ENCODE measurements at places on chromosomes 5 and 9.

DNA sequence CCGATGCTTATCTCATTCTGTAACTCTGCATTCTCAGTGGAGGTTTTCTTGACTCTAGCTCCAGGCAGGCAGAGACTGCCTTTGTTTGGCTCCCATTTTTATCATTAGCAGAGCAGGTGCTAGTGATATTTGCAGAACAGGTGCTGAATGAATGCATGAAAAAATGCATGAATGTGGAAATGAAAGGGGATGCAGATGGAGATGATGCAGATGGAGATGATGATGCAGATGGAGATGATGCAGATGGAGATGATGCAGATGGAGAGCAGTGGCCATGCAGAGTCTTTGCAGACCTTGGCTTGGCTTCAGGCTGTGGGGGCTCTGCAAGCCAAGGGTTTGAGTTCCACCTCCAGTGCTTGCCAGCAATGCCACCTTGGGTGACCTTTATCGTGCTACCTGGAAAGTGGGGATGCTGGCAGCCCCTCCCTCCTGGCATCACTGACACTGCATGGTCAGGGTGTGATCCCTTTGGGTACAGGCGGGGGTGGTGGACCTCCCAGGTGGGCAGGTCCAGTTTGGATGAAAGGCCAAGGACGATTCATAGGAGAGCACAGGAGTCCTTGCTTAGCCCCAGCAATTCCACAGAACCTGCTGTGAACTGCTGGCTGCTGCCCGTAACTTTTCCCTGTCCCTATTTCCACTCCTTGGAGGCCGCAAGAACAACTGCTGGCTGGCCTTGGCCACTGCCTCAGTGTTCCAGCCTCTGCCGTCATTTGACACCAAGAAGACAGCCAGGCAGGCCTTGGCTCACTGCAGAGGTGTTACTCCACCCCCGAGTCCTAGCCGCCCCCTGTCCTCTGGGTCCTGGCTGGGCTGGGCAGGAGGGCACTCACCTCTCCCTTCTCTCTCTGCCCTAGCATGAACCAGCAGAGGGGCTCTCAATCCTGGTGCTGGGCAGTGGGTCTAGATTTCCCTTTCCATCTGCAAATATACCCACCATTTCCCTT is 33.0 kb downstream of the ERGIC1 start:
- DNase-seq = no peak

DNA sequence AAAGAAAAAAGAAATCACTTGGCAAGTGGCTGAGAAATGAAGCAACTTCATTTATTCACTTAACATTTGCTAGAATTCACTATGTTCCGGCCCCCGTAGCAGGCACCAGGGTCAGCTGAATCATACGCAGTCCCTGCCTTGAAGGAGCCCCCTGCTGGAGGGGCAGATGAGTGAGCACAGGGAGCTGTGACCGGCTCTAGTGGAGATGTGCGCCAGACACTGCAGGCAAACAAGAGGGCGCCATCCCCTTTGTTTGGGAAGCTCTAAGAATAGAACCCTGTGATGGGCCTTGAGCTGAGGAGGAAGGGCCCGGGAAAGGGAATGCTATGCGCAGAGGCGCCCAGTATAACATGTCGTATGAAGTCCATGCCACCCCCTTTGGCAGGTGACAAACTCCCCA is 20.2 kb upstream of the RPL26L1 start:
- no peak for DNase-seq

DNA sequence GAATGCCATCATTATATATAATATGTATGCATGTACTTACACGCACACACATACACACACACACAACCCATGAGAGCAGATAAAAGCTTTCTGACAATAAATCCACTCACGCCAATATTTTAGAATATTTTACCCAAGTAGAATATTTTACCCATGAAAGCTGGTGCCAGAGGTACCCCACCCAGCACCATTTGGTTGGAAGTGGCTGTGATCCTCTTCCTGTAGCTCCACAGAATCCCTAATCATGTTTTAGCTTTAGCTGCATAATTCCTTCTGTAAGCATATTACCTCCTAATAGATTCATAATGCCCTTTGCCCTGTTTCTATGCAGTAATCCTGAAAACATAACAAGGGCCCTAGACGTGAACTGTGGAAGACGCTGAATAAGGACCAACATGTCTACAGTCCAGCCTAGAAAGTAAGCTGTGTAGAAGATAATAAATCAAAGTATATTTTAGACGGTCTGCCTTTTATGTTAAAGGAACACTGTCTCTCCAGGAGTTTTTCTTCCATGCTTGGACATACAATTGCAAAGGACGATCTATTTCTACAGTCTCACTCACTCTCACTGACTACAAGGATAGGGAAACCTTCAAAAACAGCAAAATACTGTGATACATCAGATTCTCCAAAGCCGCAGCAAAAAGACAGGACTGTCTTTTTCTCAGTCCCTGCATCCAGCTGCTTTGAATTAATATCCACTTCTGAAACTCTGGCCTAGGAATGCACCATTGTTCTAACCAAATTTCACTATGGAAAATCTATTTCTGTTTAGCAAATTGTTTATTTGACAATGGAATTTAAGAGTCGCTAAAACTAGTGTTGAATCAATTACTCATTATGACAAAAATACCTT is 98.2 kb downstream of the USP20 start:
- no peak for DNase-seq

DNA sequence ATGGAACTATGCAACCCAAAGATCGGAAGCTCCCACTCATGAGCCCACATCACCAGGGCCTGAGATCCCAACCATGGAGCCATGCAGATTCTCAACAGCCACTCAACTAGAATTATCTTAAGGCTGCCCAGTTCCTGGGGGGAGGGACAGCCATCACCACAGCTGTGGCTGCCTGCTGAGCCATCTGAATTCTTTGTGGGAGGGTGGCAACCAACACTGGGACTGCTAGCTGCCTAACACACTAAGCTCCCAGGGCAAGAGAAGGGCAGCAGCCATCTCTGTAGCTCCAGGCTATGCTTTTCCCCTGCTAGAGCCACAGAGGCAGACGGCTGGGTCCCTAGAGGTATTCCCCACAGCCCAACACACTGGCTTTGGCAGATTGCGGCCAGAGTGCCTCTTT is 251.3 kb upstream of the GRAMD2B start:
- no peak for DNase-seq

DNA sequence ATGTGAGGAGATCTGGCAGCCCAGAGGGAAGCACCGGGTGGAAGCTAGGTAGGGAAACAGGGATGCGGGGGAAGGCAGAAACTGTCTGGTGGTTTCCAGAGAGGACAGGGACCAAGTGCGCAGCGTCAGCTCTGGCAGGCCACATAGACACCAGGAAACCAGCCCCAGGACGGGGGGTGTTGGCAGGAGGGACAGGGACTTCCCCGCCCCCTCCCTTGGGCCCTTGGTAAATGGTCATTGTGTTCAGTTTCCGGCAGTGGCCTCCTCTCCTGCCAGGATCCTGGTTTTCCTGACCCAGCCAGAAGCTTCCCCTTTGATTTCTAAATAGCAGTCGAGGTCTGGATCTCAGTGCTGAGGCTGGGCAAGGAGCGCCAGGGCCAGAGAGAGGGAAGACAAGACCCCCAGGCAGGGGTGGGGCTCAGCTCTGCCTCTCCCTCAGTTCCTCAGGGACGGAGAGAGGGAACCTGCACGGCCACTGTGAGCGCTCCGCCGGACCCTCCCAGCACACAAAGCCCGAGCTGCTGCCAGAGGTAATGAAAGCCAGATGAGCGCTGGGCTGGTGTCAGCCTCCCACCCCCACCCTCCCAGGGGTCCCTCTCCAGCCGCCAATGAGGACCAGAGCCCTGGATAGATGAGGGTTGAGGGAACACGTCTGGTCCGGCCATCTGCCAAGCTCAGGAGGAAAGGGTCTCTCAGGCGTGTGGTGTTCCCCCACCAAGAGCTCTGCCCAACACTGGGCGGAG is 1.8 kb downstream of the RALGDS start:
- no peak for DNase-seq

DNA sequence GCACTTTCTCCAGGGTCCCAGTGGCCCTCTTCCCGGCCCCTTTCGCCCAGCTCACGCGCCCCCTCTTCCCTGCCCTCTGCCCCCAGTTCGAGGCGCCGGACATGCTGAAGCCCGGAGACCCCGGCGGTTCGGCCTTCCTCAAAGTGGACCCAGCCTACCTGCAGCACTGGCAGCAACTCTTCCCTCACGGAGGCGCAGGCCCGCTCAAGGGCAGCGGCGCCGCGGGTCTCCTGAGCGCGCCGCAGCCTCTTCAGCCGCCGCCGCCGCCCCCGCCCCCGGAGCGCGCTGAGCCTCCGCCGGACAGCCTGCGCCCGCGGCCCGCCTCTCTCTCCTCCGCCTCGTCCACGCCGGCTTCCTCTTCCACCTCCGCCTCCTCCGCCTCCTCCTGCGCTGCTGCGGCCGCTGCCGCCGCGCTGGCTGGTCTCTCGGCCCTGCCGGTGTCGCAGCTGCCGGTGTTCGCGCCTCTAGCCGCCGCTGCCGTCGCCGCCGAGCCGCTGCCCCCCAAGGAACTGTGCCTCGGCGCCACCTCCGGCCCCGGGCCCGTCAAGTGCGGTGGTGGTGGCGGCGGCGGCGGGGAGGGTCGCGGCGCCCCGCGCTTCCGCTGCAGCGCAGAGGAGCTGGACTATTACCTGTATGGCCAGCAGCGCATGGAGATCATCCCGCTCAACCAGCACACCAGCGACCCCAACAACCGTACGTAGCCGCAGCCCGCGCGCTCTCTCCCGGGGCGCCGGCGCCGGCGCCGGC is 1.0 kb downstream of the PRDM6 start:
- no peak for DNase-seq

- no peak for DNase-seq
These were observed 80.9 kb downstream of the BARX1 start for GRCh38 chr9:93874242-93874641.

DNA sequence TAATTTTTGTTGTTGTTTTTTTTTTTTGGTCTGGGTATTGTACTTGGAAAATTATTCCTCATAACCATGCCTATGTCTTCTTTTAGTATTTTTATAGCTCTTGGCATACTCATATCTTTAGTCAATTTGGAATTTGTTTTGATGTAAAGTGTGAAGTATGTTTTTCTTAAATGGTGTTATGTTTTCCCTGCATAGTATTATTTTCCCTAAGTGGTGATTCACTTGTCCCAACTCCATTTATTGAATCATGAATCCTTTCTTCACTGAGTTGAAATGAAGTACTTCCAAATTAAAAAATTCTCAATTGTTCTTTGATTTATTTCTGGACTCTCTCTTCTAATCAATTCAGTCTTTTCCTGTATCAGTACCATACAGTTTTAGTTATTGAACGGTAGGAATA is 46.5 kb downstream of the POLK start:
- DNase-seq = no peak

- no peak for DNase-seq
These were observed 34.1 kb downstream of the SLC6A3 start for GRCh38 chr5:1411099-1411498.
